Activated naive CD4-positive, alpha-beta T cell treated with Interleukin-2 at 50 U/mL for 16 hours (primary cell): ENCODE measurements at places on chromosomes 1 and 21.

DNA sequence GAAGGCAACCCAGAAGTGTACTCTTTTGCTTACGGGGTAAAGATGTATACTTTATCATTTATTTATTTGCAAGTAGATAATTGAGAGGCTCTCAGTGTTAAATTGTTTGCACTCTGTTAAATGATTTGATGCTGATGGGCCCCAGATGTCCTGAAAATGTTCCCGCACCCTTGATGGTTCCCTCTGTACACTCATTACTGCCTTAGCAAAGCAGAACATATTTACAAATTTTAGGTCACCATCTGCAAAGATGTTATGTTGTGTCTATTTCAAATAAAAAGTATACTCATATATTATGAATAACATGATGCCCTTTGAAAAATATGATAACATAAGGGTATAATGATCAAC, 240.5 kb upstream of the SNX7 start:
- DNase-seq, result no peak

DNA sequence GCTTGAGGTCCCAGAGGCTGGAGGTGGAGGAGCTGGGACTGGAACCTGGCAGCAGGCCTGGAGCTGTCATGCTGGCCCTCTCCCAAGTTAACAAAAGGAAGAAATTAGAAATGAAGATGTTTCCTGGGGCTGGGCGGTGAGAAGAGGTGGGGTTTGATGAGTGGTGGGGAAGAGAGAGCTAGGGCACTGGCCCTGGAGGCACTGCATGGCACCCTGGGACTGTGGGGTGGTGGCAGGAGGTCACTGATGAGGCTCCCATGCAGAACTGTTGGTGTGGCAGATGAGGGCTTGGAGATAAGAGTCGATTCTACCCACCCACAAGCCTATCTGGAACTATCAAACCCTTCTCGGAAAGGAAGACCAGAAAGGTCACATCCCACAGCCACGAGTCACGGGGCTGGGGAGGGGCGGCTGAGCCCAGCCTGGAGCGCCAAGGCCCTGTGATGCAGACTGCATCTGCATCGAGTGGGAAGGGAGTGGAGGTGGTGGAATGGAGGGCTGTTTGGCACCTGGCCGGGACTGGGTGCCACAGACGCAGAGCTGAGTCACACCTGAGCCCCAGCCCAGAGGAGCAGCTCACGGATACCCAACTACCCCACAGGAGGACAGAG, 29.4 kb downstream of the MRPL37 start:
- DNase-seq, result peak; percentile 60

GRCh38 chr1:246878551-246878950, 53.2 kb downstream of the AHCTF1 start:
- DNase-seq, result no peak

DNA sequence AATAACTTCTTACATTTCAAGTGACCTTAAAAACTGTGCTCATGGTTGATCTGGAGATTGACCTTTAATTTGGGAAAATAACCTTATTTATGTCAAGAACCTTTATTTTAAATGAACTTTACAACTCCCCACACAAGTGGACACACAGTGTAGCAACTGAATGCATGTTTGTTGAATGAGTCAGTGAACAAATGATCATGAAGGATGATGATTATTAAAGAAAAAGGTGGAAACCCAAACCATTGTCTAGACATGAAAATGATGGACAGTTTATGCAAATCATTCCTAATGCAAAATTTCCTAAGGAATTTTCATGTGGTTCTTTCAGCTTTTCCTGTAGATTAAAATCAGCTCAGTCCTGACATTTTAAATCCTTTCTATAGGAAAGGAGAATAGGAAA, 439.8 kb upstream of the RUNX1 start:
- DNase-seq, result no peak

DNA sequence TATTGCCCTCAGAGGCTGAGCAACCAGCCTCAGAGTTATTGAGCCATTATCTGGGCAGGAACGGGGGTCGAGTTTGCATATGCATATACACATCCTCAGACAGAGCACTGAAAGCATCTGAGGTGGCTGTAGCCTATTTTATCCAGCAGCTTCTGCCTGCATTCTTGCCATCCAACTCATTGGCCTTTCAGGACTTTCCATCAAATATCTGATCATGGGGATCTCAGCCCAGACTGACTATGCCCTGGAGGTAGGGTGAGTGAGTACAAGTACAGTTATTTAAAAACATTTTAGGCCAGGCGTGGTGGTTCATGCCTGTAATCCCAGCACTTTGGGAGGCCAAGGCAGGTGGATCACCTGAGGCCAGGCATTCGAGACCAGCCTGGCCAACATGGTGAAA, 1.8 kb upstream of the MTF1 start:
- no peak for DNase-seq

DNA sequence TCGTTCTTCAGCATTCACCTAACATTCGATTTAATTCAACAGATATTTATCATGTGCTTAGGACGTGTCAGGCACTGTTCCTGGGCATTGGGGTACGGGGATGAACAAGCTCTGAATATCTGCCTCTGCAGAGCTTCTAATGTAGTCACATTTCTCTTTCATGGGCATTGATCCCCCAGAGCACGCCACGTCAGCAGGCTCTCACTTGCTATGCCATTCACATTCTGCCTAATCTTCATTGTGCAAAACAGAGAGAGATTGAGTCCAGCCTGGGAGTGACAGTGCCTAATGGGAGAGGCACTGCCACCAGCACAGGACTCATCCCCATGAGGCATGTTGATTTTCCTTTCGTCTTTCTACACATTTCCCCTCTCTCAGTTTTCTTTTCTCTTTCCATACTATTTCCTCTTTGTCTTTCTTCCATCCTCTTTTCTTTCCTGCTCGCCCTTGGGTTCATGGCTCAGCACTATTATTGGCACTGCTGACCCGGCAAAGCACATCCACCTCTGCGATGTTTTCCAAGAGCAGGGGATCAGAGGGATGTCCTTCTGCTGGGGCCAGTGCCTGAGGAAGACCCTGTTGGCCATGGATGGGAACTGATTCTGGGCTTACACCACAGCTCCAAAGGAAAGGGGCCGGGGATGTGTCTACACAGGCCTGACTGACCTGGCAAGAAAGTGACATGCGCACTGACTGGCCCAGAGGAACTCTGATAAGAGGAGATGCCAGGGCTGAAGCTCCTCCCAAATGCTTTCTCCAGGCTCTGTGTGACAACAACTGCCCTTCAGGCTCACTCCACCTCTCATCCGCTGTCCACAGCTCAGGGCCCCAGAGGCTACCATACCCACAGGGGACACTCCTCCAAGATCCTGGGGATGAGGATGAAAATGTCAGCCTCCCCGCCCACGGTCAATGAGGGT, 195.9 kb downstream of the TOMM20 start:
- DNase-seq, result no peak

GRCh38 chr21:43851593-43851992, 13.4 kb upstream of the AGPAT3 start:
- no peak for DNase-seq

DNA sequence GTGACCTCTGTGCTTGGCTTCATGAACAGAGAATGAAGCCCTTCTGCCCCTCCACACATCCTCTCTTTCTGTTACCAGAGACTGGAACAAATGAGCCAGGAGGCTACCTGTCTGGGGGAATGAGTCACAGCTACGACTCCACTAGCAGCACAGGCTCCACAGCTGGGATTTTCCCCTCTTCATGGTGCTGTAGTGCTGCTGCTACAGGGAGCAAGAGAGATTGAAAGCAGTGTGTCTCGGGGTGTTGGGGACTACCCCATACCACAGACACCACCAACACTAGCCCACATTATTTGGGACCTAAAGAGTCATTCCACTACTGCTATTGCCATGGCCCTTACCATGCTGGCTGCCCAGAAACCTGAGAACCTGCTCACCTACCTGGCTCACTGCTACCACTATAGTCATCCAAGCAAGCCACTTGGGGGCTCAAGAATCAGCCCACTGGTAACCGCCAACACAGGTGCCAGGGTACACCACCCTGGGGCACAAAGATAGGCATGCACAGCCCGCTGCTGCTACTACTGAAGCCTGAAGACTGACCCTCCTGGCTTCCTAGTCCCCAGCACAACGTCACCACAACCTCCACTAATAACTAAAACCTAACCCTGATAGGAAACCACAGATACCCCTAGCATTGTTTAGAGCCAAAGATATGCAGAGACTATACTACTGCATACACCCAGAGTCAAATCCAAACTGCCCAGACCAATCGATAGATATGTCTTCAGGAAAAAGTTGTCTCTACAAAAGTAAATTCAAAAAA, 17.7 kb downstream of the CD1E start:
- no peak for DNase-seq

- no peak for DNase-seq
Measured at GRCh38 chr1:36297062-36297461, 9.1 kb upstream of the SH3D21 start.

DNA sequence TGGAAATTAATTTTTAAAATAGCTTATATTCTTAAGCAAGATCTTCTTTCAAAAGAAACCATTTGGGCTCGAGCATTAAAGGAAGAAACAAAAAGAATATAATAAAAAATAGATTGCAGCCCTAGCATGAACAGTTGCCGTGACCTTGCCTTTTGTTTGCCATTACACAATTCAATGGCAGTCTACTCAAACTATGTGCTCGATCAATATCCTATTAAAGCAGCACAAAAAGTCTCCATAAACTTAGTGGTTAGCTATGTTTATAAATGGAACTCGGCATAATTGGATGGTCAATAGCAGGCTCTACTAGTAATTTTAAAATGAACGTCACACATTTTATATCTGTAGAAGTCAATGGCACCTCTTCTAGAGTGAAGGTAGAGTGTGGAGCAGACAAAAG, 256.5 kb downstream of the NFIA start:
- no peak for DNase-seq

DNA sequence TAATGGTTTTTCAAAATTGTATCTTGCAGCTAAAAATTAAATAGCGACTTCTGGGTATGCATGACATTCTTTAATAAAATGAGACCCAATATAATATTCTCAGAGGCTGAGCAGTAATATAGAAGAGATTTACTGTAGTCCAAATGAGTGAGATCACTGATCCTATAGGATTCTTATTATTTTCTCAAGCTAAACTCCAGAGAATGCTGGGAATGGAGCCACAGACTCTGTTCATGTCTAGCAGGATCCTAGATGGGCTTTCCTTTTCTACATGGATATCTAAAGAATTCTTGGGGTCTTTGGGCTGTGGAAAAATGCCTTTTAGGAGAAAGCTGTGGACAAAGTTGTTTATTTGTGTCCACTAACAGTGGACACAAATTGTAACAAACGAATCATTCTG, 150.7 kb upstream of the ZNF644 start:
- DNase-seq, result no peak

GRCh38 chr1:17875171-17875881, 120.2 kb downstream of the ACTL8 start:
- DNase-seq, result no peak

DNA sequence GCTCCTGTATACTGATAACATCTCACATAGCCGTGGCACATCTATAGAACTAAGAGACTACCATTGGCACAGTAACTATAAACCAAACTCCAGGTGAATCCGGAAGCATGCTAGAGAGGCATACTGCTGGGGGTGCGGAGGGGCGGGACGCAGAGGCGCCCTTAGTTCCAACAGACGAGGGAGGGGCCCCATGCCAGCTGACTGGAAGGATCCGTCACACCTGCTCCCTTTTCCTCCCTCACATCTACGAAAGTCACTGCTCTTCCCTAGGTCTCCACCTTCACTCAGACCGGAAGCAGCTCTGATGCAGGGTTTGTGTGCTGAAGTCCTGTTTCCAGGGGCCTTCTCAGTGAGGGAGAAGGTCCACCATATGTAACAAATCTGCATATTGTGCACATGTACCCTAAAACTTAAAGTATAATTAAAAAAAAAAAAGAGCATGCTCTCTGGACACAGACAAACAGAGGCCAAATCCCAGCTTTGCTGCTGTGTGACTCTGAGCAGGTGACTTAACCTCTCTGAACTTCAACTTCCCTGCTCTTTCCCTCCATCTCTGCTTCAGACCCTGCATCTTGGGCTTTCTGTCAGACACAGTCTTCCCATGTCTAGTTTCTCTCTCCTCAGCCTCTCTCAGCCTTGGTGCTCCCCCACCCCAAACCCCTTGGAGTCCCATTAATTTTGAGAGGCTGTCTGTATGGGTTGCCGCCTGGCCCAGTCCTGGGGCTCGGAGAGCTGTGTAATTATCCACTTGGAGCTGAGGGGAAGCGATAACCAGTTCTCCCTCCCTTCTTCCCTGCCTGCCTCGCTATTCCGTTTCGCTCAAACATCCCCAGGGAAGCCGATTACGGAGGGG, 7.8 kb upstream of the GJB5 start:
- no peak for DNase-seq

DNA sequence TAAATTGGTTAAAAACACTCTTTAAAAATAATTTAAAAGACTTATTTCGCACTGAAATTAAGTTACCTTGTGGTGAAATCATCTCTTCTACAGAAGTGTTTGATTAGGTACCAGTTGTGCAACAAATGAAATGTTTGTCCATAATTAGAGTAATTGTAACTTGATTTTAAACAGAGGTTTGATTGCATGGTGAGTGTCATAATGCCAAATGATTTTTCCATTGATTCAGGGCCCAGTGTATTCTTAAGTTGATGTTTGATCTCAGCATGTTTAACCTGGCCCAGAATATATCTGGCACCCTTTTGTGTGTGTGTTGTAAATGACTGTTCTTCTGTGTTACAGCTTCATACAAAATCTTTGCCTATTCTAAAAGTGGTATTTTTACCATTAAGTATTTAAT, 28.5 kb downstream of the LRRC8B start:
- no peak for DNase-seq

DNA sequence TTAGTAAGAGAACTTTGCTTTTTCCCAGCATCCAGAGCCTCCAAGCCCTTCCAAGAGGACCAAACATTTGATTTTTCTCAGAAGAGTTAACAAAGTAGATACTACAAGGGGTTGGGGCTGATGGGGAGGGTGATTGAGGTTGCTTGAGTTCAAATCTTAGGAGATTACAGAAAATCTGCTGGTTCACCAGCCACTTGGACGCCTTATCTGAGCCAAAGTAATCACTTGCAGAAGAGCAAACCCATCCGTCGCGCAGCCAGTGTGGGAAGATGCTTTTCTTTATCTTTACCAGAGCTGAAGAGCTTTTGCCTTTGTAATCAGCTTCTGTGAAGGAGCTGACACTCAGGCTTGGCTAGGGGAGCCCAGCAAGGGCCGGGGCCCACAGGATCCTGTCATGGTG, 91.9 kb upstream of the CTTNBP2NL start:
- no peak for DNase-seq

GRCh38 chr1:159068886-159069285, 7.7 kb downstream of the AIM2 start:
- no peak for DNase-seq

- DNase-seq, result no peak
Measured at GRCh38 chr1:6491081-6491449, 402 bp downstream of the PLEKHG5 start.

DNA sequence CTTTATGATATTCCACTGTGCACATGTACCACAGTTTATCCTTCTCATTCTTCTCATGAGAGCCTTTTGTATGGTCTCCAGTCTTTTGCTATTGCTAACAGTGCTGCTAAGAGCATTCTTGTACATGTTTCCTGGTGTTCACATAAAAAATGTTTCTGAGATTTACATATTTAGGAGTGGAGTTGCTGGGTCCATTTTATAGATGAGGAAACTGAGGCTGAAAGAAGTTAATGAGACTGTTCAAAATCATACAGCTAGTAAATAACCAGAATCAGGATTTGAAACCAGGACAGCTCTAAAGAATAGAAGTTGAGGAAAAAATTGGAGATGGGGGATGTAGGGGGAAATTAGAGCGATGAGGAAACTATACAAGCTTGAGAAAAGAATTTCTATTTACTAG, 27.8 kb upstream of the RGS16 start:
- no peak for DNase-seq
